ENCODE measurements at places on chromosomes 16 and 17.

GRCh38 chr17:51668155-51668962, 408.0 kb downstream of the UTP18 start:
- no peak for DNase-seq

DNA sequence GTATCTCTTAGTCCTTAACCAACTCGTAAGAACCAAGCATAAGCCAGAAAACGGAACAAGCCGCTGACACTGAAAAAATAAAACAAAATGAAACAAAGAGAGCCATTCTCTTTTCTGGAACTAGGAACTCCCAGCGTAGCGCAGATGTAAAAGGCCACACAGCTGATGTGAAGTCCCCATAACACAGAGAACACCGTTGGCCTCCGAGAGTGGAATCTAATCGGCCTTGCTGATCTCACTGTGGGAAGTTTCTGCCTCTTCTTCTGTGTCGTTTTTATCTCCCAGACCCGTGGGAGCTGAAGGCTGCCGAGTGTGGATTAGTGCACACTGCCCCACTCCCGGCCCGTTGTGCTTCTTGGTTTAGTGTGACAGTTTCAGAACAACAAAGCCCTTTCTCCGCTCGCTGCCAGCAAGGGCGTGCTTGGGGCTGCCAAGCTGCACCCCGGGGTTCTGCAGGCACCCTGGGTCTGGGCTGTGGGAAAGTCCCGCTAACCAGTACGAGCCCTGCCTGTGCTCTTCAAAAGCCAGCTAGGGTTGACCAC, 21.7 kb downstream of the TTYH2 start:
- DNase-seq: no peak

- no peak for DNase-seq
Measured at GRCh38 chr17:72125226-72125651, 4.4 kb downstream of the SOX9 start.

DNA sequence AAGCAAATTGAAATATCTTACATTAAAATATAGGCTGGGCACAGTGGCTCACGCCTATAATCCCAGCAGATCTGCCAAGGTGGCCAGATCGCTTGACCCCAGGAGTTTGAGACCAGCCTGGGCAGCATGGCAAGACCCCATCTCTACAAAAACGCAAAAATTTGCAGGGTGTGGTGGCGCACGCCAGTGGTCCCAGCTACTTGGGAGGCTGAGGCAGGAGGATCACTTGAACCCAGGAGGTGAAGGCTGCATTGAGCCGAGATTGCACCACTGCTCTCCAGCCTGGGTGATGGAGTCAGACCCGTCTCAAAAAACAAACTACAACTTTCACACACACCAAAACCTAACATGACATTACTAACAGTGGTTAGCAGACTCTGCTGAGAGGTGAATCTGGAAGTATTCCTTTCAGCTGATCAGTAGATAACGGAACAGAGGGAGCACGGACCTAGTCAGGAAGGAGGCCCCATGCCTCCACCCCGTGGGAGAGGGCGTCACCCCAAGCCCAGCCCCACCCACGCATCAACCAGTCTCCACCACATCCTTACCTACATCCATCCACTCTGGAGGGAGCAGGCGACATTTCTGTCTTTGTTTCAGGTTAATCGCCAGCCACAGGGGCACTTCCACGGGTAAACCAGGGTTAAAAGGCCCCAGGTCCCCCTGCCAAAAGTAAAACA, 1.7 kb downstream of the GINS2 start:
- no peak for DNase-seq

- DNase-seq: no peak
Measured at GRCh38 chr16:88087517-88087877, 136.3 kb downstream of the BANP start.

DNA sequence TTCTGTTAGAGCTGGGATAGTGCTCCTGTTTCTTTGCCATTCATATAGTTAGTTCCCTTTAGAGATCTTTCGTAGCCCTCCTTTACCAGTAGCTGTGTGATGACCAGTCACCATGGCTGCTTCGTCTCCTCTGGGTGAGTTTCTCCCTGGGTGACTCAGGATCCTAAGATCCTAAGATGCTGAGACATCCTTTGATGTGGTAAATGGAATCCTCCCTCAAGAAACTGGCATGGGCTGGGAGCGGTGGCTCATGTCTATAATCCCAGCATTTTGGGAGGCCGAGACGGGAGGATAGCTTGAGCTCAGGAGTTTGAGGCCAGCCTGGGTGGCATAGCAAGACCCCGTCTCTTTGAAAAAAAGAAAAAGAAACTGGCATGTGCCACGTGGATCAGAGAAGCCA, 5.9 kb downstream of the PHAF1 start:
- DNase-seq: no peak

DNA sequence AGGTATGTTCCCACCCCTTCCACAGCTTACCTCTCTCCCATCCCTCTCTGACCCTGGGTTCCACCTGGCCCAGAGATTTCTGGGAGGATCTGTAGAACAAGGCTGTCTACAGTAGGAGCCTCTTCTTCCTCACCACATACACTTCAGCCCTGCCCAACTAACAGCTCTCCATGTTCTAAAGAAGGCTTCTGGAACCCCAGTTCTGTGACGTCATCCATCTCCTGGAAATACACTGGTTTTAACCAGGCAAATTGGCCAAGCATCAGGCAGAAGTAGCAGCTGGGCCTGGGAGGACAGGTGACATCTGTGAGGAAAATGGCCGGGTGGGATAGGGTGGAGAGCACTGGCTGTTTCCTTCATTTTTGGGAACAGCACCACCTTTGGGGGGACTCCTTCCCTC, at the start of gene LYZL6:
Gene LYZL6, minus strand, starts transcription at position 177 of the 400 bp plus-strand sequence. CDS start 4,357 bp downstream, outside the sequence.
- no peak for DNase-seq

DNA sequence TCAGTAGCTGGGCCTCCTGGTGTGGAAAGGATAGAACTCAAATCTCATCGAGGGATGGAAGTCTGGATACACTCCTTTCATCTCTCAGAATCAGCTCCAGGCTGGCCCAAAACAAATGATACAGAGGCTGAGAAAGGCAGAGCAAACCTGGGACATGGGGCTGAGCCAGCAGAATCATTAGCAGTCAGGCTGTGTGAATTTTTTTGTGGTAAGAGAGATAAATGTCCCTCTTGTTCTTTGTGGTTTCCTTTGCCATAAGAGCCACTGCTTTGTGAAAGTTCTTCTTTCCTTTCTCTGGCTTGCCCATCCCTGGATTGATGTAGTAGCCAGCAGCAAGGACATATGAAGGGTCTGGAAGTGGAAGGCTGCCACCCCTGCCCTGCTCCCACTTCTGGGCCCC, 146.2 kb downstream of the CDH13 start:
- no peak for DNase-seq

- DNase-seq: no peak
Measured at GRCh38 chr16:88965411-88965810, 11.6 kb downstream of the CBFA2T3 start.

Measured in nephron progenitor cell (in vitro differentiated cells).